Naive thymus-derived CD8-positive, alpha-beta T cell (primary cell): ENCODE measurements at places on chromosomes 13 and 19.

GRCh38 chr19:30065680-30066606 is 123.9 kb downstream of the URI1 start:
- DNase-seq = no peak

DNA sequence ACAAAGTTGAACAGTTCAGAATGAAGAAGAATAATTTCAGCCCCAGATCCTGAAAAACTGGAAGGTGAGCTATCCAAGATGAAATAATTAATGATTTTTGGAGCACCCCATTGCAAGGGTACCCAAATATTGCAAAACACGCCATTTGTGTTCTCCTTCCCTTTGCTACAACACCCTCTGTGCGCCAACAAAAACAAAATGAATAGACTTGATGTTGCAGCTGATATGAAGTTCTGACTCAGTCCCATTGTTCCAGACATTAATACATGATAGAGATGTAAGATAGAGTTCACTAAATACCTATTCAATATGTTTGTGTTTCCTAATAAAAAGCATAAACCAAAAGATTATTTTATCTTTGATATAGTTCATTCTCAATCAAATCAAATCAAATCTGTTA is 287.5 kb upstream of the SOX21 start:
- DNase-seq = no peak

DNA sequence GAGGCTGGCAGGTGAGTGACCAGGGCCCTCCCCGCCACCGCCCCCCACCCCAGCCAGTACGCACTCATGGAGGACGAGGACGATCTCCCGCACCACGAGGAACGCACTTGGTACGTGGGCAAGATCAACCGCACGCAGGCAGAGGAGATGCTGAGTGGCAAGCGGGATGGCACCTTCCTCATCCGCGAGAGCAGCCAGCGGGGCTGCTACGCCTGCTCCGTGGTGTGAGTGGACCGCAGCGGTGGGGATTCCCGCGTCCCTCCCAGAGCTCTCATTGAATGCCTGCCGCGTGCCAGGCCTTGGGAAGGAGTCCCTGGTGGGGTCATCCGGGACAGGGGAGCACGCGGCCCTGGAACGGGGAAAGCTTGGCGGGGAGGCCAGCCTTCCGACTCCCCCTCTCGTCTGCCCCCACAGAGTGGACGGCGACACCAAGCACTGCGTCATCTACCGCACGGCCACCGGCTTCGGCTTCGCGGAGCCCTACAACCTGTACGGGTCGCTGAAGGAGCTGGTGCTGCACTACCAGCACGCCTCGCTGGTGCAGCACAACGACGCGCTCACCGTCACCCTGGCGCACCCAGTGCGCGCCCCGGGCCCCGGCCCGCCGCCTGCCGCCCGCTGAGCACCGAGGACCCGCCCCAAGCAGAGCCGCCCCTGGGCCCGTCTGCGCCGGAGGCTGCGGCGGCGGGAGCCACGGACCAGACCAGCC is 4.8 kb upstream of the IFI30 start:
- DNase-seq = no peak

DNA sequence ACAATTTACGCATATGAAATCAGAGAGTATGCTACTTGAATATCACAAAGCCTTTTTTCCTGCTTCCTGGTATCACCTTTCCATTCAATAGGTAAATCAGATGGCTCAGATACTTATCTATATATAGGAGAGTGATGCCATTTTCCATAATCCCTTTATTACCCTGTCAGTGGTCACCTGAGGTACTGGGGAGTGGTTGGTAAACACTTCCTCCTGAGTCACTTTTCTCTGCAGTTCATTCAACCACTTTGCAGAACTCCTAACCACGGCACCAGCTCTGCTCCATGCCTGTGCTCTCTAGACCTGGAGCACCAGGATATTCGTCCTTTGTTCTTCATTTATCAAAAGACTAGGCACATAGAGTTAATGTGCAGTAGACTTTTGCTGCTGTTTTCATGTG is 748.5 kb upstream of the KLHL1 start:
- DNase-seq = no peak

- no peak for DNase-seq
Observed at GRCh38 chr13:27504868-27505194, 54.5 kb upstream of the MTIF3 start.

GRCh38 chr13:51838240-51838846 is 6.6 kb downstream of the TMEM272 start:
- no peak for DNase-seq

- DNase-seq = no peak
Observed at GRCh38 chr19:18173054-18173571, 500 bp upstream of the IFI30 start.

- DNase-seq = no peak
Observed at GRCh38 chr13:92172191-92172590, 773.8 kb downstream of the GPC5 start.

DNA sequence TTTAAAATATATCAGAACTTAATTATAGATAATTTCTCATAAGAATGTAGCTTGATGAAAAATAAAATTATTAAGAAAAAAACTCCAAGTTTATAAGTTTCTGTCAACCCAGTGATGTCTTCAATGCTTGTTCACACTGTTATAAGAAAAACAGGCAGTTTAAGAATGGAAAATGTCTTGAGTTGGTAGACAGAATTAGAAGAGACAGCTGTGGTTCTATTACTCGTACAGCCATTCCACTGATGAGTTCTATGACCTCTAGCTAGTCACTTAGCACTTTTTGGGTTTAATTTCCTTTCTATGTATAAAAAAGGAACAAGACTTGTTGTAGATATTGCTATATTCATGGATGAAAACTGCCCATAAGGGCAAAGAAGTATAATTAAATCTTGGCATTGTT is 1013.1 kb upstream of the ATXN8OS start:
- DNase-seq = no peak

- no peak for DNase-seq
Observed at GRCh38 chr13:79833991-79834390, 353.0 kb downstream of the NDFIP2 start.

DNA sequence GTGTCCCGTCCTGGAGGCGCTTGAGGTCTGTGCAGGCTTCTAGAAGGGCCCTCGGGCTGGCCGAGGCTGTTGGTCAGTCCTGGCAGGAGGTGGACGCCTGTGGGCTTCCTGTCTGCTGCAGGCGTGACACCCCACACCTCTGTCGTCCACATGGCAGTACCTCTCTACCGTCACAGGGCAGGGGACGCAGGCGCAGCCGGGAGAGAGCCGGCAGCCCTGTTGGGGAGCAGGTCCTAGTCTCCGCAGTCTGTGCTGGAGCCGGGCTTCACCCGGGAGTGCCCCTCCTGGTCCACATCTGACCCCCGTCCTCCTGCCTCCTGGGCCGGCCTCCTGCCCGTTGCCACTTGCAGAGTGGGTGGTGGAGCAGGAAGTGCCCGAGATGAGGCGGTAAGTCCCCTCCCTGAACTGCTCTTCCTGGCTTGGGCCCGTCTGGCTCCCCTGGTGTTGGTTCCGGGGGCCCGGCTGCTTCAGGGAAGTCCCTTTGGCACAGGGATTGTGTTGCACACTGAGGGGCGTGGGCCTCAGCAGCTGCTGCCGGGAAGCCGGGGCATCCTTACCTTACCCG is 106.0 kb downstream of the KDM4B start:
- DNase-seq = no peak

GRCh38 chr13:93244918-93245280 is 18.3 kb downstream of the GPC6 start:
- no peak for DNase-seq

- DNase-seq = no peak
Observed at GRCh38 chr13:73987618-73988017, 146.6 kb downstream of the KLF12 start.

DNA sequence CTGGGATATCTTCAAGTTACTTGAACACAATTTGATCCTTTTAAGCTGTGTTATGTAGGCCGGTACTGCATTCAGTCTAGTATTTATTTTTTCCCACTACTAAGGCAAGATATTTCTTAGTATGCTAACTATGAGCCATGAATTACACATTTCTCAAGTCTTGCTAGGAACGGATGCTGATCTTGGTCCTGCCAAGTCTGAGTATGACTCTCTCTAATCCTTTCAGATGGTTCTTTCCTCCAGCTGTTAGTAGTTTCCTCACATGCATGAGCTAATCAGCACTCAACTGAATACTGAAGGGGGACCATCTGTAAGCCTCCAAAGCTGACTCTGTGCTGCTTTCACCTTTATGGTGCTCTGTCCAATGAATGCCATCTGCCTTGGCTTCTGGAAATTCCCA is 460.3 kb downstream of the KCTD12 start:
- no peak for DNase-seq

GRCh38 chr13:104875038-104875754 is 1660.3 kb downstream of the EFNB2 start:
- DNase-seq = no peak

- no peak for DNase-seq
Observed at GRCh38 chr13:97491452-97491851, 57.5 kb downstream of the RAP2A start.

GRCh38 chr19:35378356-35378755 is 7.5 kb downstream of the GPR42 start:
- DNase-seq = no peak

DNA sequence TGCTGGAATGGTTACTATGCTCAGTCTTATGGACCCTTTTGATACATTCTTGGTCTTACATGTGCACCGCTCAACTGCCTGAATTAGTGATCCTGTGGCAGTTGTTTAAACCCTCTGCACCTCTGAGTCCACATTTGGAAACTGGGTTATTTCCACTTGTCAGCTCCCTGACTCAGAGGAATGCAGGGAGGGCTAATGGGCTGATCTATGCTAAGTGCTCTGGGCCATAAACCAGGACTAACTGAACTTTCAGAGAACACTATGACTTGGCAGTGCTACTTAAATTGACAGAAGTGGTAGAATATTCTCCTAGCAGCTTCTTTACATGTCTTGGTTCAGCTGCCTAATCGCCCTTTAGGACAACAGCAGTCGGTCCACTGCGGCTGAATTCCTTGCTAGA is 26.8 kb upstream of the MED4 start:
- no peak for DNase-seq

DNA sequence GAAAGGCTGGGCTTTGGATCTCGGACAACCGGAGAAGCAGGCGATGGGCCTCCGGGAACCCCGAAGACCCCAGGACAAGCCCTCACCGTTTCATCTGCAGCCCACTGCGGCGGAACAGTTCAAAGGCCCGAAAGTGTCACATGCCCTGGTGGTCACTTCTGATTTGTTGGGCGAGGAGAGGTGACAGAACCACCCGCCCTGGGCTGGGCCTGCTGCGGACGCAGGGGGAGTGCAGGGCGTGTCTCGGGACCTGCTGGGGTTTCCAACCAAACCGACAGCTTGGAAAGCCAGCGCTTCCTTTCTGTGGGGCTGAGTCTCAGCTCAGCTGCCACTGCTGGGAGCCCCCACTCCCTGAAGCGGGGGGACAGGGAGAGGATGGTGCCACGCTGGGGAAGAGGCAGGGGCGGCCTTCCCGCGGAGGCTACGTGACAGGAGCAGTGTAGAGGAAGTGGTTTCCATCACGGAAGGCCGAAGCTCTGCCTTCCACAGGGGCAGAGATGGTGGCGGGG is 22.8 kb upstream of the ZBTB7A start:
- peak; percentile 64 for DNase-seq

- DNase-seq = no peak
Observed at GRCh38 chr19:38358071-38358470, 16.3 kb upstream of the PSMD8 start.

- DNase-seq = no peak
Observed at GRCh38 chr19:51316688-51317087, 5.2 kb downstream of the IGLON5 start.
